Right lobe of liver (tissue), 6 donors: ENCODE measurements at places on chromosomes 3 and 15. TPM values are rescaled to one million over a fixed set of nuclear protein-coding genes. Genes with fewer than 3 reads are reported as not detected.

- DNase-seq: no peak
These were observed 48.9 kb downstream of the ABCC5 start for GRCh38 chr3:183968666-183969245.

DNA sequence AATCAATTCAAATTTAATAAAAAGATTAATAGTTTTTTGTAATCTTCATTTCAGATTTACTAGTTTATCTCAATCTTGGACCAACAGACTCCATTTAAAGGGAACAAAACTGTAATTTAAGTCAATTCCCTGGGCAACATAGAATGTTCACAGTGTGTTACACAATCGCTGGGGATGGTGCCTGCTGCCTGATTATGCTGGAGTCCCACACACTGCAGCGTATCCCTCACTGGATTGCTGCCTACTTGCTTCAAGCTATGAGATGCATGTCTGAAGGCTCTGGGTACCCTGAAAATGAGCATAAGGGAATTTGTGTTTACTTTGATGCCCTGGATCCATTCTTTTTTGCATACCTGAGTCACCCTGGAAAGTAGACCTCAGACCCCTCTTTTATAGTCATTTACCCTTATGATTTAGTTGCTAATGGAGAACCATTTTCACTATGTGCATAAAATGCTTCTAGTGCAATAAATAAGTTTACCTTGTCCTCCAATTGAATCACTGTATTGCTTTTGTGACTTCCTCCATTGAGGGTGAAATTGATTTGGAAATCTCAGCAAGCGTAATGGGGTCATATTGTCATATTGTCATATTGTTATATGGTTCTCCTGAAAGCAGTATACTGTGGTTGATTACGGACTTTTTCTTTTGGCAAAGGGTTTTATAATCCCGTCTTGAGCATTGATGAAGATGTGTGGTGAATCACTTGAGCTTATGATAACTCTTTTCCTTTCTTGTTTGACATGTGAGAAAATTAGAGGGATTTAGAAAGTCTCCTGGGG lies 35.9 kb downstream of the ITPR1 start:
- DNase-seq: no peak

GRCh38 chr3:105085506-105085905 lies 281.2 kb upstream of the ALCAM start:
- DNase-seq: no peak

- DNase-seq: no peak
These were observed 57.4 kb downstream of the NGLY1 start for GRCh38 chr3:25725810-25726209.

DNA sequence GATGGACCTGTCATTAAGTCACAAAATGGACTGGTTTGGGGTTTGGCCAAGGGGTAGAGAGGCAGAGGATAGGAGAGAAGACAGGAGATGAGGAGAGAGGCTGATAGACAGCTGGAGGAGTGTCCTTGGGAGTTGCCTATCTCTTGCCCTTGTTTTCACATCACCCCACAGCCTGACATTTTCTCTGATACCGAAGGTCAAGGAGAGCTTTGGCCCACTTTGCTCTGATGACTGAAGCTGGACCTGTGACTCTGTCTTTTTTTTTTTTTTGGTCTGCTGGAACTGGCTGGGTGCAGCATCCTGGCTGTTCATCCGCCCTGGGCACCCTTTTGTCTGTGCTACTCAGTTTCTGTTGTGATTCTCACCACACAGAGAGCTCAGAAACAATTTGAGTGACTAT lies 5.1 kb downstream of the GPD1L start:
- DNase-seq: no peak

GRCh38 chr15:64521726-64522164 lies 61.4 kb downstream of the ZNF609 start:
- DNase-seq: no peak

- DNase-seq: no peak
These were observed 129.6 kb upstream of the AGBL1 start for GRCh38 chr15:85950101-85950500.

DNA sequence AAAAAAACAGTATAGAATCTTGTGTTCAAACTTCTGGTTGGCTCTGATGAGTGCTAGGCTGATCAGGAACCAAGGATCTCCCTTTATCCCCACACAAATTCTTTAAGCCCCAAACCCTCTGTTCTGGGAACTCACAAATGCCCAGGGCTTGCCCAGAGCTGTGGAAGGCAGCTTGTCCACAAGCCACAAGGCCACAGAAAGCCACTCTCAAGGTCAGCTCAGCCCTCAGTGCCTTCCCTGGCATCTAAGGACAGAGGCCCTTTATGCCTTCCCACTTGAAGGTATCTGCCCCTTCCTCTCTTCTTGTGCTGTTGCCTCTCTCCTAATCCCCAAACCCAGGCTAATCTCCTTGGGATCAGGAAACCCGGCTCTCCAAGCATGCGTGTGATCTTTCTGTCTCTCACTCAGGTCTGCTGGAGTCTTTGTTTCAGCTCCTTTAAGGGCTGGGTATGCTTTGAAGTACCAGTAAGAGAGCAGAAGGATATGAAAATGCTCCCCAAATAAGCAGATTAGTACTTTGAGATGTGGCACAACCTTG lies 145.0 kb upstream of the TRIM42 start:
- no peak for DNase-seq

The WDR72 gene
- 23.7 TPM for total RNA-seq

The PTX3 gene
- not detected for total RNA-seq

The C2CD4A gene
- 5.8 TPM for total RNA-seq

The APOD gene
- total RNA-seq: 0.43 TPM

The RAD51 gene
- total RNA-seq: not detected

The CYP1A2 gene
- total RNA-seq: 97.1 TPM

GRCh38 chr15:93362203-93362602 lies 273.2 kb upstream of the RGMA start:
- no peak for DNase-seq

DNA sequence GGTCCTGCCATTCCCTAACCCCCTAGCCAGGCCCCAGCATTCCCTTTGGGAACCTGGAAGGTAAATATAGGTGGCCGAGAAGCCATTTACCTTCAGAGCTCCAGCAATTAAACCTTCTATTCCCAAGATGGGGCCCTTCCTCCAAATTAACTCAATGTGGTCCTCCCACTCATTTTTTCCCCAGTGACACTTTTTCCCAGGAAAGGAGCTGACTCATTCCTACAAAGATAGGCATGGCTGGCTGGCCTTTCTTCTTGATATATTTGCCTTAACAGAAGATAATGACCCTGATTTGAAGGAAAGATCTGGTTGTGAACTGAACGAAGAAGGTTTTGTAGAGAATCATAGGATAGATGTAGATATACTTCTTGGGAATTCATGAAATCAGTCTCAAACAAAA lies 279.0 kb upstream of the VEPH1 start:
- no peak for DNase-seq

GRCh38 chr15:94523873-94524272 lies 292.5 kb downstream of the MCTP2 start:
- DNase-seq: no peak

DNA sequence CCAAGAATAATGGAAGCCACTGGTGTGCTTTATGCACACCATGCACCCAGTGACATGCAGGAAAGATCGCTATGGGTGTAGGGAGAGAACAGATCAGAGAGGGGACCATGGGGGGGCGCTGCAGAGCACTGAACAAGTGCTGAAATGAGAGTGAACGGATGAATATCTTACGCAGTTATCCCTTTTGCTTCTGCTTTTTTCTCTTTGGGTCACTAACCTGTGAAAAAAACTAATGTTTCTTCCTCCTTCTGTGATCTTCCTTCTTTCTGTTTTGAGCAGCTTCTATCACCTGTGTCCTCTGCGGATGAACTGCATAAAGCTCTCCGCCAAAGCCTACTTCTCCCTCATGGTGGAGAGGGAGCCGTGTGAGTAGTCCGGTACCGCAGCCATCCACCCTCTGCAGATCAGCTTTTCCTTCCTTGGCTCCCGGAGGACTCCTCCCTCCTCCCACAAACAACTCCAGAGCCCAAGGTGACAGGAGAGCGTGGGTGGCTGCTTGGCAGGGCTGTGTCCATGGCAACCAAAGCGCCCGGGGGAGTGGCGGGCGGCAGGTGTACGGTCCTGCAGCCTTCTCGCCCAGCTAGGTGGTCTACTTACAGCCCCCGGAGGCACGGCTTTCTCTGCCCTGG lies 106.2 kb downstream of the DGKG start:
- no peak for DNase-seq

GRCh38 chr3:45751537-45752242 lies 44.6 kb downstream of the SLC6A20 start:
- no peak for DNase-seq

GRCh38 chr15:59185725-59186124 lies 20.9 kb upstream of the LDHAL6B start:
- DNase-seq: no peak

GRCh38 chr3:146605106-146605505 lies at the start of gene PLSCR5:
PLSCR5 (minus strand) TSS chr3:146605346; CDS start chr3:146605212, 134 bp downstream.
- DNase-seq: no peak
